ENCODE measurements at places on chromosomes 7 and 10.

DNA sequence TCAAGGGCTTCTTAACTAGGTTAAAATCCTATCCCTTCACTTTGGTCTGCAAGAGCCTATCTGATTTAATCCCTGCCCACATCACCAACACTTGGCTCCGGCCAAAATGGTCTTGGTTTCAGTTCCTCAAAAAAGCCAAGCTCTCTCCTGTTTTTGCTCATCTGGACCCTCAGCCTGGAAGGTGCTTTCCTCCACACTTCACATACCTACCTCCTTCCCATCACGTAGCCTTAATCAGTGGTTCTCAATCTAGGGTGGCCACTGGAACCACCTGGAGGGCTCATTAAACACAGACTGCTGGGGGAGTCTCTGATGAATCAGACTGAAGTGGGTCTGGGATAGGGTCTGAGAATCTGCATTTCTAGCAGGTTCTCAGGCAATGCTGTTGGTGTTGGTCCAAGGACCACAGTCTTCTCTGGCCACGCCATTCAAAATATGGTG lies 227.0 kb upstream of the AOAH start:
- peak; percentile 59 for DNase-seq

DNA sequence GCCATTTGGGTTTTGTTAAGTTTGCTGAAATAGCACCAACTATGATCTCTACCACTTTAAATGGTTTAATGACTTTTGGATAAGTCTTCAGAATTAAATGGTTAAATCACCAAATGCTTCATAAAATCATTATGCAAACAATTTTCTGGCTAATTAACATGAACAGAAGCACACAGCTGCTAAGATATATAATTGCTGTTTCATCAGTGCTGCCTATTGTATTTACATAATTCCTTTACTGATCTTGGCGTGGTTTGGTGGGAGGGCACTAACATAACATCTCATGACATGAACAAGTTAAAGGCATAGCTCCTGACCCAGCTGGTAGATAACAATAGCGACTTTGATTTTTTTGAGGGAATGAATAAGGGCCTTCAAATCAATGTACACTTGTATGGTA lies 94.1 kb downstream of the FZD1 start:
- DNase-seq, result no peak

DNA sequence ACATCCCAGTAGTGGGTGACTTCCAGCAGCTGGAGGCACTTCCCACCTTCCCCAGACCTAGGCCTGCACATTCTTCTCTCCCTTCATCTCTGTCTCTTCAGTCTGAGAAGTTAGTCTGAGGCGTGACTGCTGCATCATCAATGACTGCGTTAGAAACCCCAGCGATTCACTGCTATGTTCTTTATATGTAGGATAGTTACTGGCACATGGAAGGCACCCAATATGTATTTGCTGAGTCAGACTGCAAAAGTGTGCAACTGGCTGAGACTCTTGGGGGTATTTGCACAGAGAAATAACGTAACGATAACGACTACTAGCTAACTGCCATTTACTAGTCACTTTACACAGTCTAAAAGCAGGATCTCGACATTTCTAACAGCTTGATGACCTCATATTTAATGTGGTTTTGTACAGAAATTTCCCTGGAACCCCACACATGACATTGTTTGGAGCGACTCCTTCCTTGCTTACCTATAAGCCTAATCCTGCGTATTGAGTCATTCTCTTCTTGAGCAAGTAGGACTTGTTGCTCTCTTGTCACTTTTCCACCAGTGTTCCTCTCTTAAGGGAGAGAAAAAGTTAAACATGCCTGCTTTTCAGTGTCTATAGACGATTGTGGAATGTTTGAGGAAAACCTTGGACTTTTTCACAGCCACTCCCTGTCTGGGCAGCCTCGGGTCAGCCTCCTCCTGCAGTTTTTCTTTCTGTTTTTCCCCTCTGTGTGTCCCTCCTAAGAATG lies 45.5 kb downstream of the THNSL1 start:
- no peak for DNase-seq

DNA sequence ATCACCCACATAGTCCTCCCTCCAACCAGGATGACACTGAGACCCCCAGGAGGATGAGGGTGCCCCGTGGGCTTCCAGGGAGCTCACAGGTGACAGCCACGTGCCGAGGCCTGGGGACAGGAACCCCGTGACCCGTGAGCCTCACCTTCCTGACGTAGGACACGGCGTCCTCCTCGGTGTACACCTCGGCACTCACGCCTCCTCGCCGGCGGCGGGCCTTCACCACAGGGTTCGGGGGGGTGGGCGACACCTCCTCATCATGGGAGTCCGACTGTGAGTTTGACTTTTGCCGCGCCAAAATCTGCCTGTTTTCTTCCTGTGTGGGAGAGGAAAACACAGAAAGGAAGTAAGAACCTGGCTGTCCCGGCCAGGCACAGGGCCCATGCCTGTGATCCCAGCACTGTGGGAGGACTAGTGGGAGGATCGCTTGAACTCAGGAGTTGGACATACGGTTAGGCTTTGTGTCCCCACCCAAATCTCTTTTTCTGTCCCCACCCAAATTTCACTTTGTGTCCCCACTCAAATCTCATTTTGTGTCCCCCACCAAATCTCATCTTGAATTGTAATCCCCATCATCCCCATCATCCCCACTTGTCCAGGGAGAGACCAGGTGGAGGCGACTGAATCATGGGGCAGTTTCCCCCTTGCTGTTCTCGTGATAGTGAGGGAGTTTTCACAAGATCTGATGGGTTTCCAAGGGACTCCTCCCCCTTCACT lies 45.9 kb upstream of the DNAAF5 start:
- DNase-seq, result no peak

DNA sequence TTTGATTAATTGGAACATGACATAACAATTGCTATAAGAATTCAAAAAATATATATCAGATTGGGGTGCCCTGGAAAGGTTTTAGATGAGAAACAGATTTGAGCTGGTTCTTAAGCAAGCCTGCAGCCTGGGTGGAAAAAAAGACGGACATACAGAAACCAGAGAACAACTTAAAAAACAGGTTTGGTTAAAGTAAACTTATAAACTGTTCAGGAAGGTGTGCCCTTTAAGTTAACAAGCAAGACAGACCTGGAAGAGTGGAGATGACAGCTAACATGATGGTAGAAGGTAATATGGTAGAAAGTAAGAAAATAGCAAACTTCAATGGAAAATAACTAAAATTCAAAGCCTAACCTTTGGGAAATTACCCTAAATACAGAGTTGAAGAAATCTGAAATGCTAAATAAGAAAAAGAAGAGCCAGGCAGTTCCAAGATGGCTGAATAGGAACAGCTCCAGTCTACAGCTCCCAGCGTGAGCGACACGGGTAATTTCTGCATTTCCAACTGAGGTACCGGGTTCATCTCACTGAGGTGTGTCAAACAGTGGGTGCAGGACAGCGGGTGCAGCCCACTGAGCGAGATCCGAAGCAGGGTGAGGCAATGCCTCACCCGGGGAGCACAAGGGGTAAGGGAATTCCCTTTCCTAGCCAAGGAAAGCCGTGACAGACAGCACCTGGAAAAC lies 52.2 kb downstream of the CADPS2 start:
- DNase-seq, result no peak

GRCh38 chr7:151102991-151103390 lies 16.7 kb downstream of the AGAP3 start:
- no peak for DNase-seq

DNA sequence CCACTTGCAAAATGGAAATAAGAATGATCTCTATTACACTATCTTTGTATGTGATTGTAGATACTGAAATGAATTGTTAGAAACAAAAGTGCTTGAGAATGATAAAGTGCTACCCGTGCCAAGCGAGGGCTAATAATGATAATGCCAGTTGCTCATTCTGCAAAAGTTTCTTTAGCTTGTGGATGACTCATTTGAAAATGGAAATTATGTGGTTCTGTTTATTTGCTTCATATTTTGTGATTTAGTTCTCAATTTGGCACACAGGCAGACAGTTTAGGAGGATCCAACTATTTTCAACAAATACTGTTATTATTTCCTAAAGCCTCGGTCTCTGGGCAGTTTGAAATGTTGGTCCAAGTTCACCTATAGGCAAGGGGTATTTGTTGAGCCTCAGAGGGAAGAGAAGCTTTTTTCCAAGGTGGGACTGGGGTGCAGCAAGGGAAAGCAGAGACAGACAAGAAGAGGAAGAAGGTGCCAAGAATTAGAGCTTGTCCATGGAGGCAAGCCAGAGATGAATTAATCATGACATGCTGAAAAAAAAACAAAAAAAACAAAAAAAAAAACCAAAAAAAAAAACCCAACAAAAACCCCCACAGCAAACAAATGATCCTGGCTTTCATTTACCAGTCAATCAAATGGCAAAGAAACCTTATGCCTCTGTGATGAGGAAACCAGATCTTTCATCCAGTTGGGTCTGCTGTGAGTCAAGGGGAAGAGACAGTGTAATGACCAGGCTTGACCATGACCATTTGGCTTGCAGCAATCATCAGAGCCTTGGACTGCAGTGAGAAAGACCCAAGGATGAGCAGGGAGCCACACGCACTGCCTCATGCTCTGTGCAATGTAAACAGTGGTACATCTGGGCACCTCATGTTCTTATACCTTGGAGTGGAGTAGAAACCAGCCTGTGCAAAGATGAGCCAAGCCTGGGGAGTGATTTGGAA lies 285.0 kb upstream of the HABP2 start:
- no peak for DNase-seq

- no peak for DNase-seq
Measured at GRCh38 chr10:119967066-119967465, 74.5 kb downstream of the SEC23IP start.

DNA sequence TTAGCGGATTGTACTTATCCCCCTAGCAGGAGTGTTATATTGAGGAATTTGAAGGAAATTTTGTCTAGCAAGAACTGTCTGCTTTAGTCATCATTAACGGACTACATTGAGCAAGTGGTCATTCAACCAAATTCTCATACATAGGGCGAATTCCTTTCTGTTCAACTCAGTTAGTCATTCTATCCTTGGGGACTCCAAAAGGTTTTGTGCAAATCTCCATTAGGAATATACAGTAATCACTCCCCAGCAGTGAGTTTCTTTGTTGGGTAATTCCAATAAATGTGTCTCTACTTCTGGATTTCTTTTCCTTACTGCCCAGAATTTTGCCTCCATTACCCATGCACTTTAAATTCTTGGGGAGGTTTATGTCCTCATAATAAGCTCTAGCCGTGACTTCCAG lies 51.1 kb downstream of the EPDR1 start:
- no peak for DNase-seq

- no peak for DNase-seq
Measured at GRCh38 chr7:114969096-114969495, 47.2 kb downstream of the MDFIC start.

GRCh38 chr10:79938728-79939406 lies 10.0 kb downstream of the SFTPD start:
- DNase-seq, result no peak

GRCh38 chr7:35714862-35715261 lies 19.9 kb upstream of the HERPUD2 start:
- no peak for DNase-seq

DNA sequence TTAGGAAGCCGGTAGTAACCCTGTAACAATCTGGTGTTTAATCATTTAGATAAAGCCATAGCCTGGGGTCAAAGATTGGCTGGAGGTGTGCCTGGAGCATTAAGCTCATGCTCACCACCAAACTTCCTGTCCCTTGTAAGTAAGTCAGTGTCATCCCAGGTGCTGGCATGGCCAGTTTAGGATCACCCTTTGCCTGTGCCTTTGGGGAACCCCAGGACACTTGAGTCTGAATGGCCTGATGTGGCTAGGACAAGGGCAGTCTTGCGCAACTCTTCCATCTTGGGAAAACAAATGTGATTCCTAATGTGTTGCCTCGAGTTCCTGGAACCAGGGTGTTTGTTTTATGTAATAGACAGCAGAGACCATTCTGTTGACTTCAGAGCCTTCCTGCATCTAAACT lies 154.8 kb downstream of the GRK5 start:
- DNase-seq, result no peak

DNA sequence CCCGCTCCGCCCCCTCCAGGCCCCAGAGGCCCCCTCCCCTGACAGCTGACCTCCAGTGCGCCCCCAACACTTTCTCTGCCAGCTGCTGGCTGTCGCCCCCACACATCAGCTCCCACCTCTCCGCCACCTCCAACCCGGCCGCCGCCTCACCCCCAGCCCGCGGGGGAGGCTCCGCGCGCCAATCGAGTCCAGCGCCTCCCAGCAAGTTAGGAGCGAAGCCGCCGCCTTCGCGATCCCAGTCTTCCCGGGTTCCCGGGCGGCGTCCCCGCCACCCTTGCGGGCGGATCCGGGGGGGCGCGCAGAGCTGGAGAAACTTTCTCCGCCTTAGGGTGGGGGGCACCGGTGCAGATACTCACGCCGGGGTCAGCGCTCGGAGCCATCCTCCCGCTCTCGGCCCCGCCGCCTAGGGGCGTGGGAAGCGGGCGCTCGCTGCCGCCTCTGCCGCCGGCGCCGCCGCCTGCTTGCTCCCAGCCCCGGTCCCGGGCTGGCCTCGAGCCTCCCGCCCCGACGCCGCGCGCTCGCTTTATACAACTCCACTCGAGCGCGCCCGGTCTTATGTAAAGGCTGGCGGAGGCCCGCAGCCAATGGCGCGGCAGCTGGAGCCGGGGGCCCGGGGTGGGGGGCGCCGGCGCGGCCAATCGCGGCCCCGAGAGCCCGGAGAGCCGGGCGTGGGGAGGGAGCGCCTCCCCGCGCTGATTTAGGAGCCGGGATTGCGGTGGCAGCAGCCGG lies at the start of gene CRTAC1:
Gene CRTAC1, minus strand, starts transcription at position 529 of the 729 bp plus-strand sequence. Its CDS starts 149 bp downstream, at position 380.
- no peak for DNase-seq

DNA sequence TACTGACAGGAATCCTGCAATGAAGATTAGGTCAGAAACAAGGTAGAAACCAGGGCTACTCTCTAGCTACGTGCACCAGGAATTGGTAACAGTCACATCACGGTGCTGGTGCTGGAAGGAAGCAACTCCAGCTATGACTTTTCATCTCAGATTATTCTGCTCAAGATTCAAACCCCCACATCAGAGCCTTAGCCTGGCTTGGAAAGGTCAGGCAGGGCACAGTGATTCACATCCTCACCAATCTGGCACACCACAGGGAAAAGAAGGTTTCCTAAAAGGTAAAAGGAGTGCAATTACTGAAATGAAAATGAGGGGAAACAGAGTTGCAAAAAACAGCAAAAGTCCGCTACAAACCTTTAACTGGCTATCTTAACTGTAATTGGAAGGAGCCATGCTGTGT lies 240.2 kb upstream of the NPSR1 start:
- no peak for DNase-seq

DNA sequence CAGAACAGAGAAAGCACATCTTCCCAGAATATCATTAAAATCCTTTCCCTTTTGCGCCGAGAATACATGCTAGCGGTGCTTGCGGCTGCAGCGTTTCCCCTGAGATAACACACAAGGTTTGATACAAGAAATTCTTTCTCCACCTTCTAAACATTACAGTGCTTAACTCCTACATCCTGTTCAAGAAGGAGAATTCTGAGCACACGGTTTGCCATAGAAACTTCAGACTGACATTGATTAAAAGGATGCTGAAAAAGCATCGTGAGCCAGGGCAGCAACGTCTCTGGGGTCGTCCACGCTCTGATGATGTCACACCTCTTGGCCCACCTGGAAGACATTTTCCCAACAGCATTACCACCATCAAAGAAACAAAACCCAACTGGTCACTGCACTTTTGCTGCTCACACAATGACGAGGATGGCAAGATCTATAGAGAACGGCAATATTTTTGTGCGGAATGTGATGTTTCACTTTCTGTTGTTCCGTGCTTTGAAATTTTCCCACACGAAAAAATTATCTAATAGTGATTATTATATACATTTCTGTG lies 27.0 kb upstream of the PRSS1 start:
- no peak for DNase-seq

Data from GM13976 (cell line).